ENCODE measurements at places on chromosomes 7 and 10.

DNA sequence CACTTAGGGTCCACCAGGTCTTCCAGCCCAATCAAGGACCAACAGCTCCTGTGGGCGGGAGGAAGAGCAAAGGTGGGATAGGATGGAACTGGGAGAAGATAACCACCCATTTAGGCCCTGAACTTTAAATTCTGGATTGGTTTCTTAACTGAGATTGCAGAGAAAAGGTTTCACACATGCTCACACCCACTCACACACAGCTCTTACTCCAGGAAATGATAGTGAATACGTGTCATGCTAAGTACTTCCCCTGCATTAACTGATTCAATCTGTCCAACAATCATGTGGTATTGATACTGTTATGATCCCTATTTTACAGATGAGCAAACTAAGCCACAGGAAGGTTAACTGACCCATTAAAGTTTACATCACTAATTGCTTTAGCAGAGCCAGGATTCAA lies 4.6 kb upstream of the CYP3A4 start:
- no peak for DNase-seq

DNA sequence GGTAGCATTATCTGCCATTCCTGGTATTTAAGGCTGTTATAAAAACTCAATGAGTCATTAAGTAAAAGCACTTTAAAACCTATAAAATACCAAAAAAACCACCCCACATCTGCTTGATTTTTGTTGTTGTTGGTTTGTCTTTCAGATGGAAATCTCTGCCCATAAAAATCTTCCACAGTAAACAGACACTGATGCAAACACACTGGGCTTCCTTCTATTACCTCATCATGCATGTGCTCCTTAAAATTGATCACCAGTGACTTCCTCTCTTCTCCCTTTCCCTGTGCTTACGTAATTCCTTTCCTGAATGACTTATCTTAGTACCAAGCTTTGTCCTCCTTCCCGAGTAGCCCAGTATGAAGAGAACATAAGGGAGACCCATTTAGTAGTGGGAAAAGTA lies 167.2 kb downstream of the EVX1 start:
- no peak for DNase-seq

DNA sequence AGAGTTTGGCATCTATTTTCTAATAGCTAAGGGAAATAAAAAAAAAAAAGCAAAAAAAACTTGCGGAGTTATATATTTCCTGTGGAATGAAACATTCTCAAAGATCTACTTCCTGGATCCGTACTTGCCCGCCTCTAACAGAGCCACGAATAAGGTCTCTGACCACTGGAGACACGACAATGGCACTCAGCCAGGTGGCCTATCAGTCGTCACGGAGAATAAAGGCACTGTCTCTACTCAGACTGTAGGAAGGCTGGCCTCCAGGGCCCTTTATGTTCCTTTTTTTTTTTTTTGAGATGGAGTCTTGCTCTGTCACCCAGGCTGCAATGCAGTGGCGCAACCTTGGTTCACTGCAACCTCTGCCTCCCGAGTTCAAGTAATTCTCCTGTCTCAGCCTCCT lies 58.7 kb downstream of the RGS10 start:
- DNase-seq, result no peak

DNA sequence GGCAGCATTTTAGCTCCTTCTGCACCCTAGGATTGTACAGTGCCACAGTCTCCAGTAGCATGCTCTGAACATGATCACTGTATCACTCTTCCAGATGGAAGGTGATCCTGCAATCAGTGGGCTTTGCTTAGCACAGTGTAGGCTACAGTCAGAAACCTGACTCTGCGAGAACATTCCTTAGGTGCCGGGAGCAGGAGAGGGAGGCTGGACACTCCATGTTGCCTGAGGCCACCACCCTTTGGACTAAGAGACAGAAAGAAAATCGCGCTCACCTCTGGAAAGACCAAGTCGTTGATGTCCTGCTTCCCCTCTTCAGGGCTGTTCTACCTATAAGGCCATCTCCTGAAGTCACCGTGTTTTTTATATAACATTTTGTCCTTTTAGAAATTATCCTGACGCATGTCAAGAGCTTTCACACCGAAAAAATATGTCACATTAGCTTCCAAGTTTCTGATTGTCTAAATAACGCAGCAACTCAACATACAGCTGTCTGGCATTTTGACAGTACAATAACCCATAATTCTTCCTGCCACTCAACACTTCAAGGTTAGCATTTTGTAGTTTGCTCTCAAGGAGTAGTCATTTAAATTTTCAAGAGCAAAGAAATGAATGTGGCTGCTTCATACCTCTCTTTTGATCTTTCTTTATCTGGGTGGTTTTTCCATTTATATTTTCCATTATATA lies 563.1 kb downstream of the LRMDA start:
- peak; percentile 19 for DNase-seq

DNA sequence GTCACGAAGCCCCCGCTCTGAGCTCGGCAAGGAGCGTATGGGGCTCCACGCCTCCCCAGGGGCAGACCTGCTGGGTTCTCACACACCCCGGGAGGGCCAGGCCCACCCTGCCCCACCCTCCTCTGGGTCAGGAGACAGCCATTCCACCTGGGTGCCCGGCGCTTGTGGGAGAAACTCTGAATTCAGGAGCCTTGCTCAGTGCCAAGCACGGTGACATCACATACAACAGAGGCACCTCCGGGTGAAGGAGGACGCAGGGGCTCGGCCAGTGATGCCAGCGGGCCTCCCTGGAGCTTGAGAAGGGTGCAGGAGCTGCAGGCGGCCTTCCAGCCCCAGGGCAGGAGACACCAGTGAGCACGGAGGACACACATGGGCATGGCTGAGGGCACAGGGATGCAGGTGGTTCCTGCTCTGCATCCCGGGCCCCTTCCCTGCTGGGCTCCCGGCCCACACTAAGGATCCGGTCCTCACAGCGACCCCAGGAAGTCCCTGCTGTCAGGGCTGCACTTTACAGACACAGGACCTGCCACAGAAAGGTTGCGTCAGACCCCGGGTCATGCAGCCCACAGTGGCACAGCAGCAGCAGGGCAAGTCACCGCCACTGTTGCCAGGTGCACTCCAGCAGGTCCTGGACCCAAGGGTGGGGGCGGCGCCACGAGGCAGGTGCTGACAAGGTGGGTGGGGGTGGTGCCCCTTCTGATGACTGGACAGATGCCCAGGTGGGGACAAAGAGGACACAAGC lies 108.0 kb downstream of the MAD1L1 start:
- DNase-seq, result no peak

DNA sequence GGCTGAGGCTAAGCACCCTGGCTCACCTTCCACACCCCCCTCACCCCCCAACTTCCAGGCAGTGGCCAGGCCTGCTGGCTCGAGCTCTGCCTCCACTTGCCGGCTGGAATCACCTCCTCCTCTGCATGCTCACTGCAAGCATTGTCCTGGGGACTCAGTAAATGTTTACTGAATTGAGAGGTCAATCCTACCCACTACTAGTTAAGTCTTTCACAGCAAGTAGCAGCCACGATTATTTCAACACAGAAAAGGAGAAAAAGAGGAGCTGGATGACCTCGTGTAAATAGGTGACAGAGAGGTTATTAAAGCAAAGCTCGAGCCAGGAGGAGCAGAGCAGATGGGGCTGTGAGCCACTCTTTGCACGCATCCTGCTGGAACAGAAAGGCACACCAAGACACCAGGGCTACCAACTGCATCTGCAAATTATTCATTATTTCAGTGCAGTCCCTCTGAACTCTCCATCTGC lies 32.1 kb downstream of the HIPK2 start:
- DNase-seq, result no peak

DNA sequence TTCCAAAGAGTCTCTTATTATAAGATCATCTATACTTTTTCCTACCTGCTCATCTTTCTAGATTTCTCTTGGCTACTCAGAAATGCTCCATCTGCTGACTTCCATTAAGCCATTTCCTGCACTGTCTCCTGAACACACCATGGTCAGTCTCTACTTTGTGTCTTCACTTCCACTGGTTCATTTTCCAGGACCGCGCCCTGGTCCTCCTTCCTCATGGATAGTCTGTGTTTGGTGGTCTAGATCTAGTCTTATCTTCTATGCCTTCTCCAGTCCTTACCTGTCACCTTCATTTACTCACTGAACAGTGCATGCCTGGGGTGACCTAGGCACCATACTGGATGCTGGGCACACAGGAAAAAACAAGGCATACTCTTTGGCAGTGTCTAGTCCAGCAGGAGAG lies 11.8 kb downstream of the INSYN2A start:
- DNase-seq, result no peak

DNA sequence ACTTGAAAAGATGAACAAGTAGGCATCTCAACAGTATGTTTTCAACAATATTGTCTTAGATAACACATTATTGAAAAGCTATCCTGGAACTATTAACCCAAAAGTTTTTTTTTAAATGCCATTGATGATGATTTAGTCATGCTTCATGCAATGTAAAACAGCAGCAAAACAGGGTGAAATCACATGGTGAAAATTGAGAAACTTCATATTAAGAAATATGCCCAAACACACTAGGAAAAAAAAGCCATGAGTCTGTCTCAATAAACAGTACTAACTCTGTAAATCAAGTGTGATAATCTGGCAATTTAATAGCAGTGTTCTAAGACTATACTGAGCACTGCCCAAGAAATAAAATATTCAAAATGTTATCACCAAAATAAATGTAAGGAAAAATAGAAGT lies 613.1 kb downstream of the KCNMA1 start:
- DNase-seq, result no peak

- no peak for DNase-seq
These were observed 46.9 kb downstream of the VWA2 start for GRCh38 chr10:114285961-114286441.

DNA sequence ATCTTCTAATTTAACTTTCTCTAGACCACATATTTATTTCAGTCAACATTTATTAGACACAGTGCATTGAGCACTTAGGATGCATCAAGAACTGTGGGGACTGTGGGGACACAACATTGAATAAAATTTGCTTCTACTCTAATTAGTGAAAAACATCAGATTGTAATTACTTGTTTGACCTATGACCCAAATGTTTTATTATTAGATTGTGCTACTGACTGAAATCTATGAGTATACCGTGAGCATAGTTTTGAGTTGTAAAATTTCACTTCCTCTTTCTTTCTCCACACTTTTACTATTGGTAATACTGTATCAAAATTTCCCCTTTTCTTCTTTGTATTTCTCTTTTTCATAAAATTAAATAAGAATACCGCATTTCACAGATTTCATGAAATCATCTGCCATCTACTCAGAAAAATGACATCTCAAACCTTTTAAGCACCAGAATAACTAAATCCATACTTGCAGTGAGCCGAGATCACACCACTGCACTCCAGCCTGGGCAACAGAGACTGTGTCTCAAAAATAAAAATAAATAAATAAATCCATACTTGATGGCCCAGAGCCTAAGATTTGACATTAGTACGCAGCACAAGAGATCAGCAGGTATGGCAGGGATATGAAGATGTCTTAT lies 25.4 kb upstream of the INPP5F start:
- no peak for DNase-seq

DNA sequence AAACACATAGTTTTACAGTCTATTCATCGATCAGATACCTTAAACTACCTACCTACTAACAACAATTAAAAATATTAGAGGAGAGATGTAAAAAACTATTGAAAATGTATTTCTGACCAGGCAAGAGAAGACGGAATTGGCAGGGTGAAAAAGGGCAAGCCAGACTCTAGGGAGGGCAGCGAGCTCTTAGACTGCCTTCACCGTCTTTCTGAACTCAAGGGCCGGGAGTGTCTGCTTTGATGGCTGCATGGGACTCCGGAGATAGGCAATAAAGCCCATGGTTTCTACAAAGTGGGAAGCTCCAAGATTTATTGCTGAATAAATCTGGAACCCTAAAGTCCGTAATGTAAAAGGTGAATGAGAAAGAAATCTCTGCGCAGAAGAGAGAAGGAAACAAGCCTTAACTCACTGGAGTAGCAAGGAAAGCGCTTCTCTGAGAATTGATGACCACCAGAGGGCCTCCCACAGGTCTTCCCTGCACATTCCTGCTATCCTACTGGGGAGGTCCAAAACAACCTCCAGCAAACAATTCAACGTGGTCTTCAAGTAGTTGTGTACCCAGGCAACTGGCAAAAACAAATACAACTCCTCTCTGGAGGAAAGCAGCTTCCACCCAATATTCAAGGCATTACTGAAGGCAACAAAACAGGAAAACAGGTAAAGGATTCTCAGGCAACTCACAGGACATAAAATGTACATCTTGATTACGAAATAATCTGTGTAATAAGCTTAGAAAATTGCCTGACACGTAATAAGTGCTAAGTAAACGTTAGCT lies 181.3 kb downstream of the SDK1 start:
- DNase-seq, result no peak

DNA sequence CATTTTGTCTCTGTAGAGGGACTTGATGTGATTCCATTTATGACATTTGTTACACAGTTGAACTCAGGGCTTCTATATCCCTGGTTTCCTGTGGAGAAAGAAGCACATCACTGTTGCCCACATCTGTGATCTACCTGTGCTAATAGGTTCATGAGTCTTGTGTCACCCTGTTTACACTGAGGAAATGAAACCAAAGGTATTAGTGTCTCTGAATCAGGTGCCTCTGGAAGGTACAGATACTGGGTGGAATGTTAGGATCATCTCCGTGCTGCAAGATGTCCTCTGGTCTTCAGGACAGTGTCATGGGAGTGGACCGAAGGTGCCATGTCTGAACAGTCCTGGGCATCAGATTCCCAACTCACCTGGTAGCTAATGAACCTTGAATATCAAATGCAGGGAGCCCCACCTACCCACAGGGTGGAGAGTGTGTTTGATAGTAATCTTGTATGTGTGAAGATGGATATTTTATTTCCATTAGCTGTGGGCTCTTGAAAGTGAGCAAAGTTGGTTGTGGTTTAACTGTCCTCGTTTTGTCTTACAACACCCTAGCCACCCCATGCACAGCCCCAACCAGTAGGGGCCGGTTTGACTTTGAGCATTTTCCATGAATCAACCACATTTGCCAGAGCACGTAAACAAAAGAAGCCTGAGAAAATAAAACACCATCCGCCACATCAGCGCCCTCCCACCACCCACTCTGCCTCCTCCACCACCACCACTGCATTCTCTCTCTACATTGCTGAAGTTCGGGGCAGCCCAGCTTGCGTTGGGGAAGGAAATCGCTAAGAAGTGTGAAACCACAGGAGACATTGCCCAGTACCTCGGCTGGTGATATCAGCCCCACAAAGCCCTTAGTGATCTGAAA lies 40.7 kb downstream of the TARP start:
- DNase-seq, result no peak

- no peak for DNase-seq
These were observed 50.1 kb downstream of the PTPRN2 start for GRCh38 chr7:158537516-158537882.

DNA sequence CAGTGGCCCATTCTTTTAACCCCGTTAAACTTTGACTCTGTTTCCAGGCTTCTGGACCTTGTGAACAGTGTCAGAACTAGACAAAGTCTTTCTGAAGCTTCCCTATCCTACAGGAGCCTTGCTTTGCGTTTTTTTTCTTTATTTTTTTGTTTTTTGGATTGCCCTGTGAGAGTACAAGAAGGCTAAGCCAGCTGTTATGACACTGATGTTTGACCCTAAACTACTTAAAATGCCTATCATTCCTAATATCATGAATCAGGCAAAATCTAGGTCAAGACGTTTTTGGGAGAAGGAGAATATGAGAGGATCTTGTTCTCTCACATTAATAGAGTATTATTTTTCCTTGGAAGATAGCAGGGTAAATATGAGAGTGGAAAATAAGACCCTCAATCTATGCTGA lies 79.8 kb downstream of the EPDR1 start:
- DNase-seq, result peak; percentile 2

All from putamen (tissue), 1 donor.